ENCODE measurements at places on chromosomes 11 and 22.

GRCh38 chr11:369336-370018, at the start of gene B4GALNT4:
TSS of gene B4GALNT4 (plus strand) at chr11:369499. CDS start at chr11:369804, 305 bp downstream.
- peak; percentile 92 for DNase-seq

DNA sequence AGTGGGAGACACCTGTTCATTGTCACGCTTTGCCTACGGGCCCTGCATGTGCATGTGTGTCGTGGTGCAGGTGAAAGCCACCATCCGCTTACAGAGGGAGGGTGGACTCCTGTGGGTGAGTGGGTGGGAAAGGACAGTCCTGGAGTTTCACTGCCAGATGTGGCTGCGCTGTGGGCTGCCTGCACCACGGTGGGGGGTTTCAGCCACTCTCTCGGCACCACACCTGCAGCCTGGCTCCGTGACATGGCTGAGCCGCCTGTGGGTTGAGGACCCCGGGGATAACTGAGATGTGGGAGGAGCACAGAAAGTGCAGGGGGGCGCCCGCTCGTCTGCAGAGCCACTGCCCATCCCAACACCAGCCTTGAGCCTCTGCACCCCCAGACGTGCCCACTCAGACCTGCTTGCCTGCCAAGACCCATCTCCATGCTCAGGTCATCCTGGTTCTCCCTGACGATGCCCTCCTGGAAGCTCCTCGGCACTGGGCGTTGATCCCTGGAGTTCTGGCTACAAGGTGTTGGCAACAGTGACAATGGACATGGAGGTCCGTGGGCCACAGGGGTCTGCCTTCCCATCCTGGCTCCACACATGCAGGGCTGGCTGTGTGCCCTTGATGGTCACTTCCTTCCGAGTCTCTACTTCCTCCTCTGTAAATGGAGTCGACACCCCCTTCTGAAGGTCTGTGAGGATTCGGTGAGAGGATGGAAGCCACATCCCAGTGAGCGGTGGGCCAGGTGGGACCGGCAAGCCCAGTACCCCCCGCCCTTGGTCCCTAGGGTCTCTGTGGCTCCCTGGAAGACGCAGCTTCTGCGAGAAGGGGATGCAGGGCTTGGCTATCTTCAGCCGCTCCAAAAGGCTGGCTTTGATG, 1007.0 kb downstream of the BRD1 start:
- no peak for DNase-seq

DNA sequence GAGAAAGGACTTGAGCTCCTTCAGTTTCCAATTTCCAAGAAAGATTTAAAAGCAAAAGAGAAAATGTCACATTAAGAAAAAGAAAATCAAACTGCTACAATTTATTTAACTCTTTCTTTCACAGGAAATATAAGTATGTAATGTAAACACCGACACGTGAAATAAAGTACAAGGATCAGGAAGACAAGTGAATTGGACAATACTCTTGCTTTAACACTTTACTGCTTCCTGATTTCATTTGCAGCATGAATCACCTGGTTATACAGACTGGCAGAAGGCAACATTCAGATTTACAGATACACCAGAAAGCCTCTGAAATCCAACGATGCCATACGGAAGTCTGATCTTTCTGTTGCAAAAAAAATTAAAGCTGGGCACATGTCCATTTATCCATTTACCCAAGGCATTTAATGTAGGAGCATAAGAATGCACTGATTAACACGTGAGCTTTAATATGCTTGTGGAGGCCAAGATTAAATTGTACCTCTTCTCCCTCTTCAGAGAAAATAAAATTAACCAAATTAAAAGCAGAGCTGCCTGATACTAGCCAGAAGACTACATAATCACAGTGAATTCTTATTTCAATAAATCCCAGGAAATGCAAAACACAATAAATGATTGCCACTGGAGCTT, 16.0 kb upstream of the PPP2R1B start:
- DNase-seq, result no peak

GRCh38 chr11:66365711-66366619, 5.6 kb downstream of the SLC29A2 start:
- no peak for DNase-seq

DNA sequence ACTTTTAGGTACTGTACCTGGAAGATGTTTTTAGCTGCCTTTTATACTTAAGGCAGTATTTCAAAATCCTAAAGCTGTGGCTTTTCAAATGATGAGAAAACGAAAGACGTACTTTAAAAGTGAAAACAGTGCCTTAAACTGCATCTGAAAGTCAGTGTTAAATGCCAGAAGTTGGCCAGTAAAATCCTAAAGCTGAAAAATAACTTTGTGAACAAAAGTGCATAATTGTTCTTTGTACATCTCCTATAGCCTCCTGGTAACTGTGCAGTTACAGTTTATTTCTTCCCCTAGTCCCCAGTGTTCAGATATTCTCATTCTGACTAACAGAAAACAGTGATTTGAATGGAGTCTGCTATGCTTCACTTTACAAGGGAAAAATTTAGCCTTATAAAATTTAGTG, 6.8 kb downstream of the EED start:
- DNase-seq, result no peak

- DNase-seq, result no peak
Observed at GRCh38 chr11:57427727-57428082, 784 bp upstream of the SLC43A3 start.

- DNase-seq, result no peak
Observed at GRCh38 chr11:71558996-71559395, 6.4 kb upstream of the KRTAP5-10 start.

- no peak for DNase-seq
Observed at GRCh38 chr11:41320238-41320637, 139.2 kb downstream of the LRRC4C start.

DNA sequence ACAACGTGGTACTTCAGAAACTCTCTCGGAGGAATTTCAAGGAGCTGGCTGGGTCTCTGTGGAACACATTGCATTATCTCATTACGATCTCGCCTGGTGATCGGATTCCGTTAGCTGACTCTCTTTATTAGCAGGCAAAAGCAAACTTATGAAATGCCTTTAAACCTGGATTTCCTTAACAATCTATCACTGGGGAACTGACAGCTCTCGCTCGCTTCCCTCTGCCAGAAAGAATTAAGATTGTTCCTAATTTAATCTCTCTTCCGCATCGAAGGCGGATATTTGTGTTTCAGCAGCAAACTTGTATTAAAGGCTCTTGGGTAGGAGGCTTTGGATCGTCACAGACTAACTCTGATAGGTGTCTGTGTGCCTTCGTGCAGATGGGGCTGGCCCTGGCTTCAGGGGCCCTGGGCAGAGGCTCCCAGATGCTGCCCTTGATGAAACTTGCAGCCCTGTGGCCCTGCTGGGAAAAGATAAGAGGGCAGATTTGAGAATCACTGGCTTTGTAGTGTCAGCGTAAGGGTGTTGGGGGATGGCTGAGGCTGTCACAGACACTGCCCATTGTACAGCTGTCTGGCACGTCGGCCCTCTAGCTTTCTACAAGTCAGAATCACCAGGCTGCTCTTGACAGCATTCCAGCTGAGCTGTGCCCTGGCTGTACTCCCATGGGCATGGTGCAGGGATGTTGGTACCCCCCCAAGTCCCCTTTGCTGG, 162.2 kb upstream of the NECTIN1 start:
- no peak for DNase-seq

- DNase-seq, result no peak
Observed at GRCh38 chr11:76162336-76163288, 43.7 kb downstream of the WNT11 start.

DNA sequence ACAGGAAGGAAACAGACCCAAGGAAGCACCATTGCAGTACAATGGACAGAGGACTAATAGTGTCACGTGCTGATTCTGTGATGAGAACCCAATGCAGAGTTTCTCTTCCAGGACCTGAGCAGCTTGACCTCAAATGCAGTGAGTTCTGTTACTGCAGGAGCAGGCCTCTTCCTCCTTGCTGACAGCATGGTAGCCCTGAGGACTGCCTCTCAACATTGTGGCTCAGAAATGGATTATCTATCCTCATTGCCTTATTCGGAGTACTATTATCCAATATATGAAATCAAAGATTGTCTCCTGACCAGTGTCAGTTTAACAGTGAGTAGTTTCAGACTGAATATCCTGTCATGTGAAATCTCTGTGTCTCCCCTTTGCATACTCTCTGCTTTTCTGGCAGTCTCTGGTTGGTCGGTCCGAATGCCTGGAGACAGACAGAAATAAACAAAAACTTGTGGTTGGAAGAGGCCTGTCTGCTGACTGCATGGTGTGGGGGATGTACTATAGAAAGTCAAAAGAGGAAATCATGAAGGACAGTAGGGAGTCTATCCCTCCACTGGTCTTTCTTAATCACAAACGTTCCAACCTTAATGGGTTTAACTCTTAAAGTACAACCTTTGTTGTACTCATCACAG, 6.9 kb upstream of the MS4A14 start:
- DNase-seq, result no peak

- DNase-seq, result no peak
Observed at GRCh38 chr11:101321222-101321621, 191.6 kb upstream of the PGR start.

- peak; percentile 90 for DNase-seq
Observed at GRCh38 chr11:69044111-69045013, 4.4 kb upstream of the TPCN2 start.

DNA sequence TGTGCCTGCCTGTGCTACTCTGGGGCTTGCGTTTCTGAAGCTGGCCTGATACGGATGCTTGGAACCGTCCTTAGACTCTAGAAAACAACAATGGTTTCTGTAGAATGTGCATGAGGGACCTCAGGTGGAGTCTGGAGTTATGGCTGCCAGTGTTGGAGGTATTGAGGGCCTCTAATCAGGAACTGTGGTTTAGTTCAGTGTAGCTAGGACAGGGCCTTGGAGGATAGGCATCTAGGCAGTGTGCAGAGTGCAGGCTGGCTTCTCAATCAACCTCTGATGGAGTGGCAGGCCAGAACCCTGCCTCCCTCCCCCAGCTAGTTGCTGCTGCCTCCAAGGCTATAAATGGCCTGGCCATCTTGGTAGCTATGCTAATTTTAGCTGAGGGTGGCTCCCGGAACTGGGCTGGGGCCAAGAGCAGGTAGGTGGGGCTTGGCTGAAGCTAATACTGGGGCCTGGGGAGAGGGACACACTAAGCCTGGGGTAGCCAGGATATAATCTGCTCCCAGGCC, 4.0 kb downstream of the STIM1 start:
- DNase-seq, result no peak

DNA sequence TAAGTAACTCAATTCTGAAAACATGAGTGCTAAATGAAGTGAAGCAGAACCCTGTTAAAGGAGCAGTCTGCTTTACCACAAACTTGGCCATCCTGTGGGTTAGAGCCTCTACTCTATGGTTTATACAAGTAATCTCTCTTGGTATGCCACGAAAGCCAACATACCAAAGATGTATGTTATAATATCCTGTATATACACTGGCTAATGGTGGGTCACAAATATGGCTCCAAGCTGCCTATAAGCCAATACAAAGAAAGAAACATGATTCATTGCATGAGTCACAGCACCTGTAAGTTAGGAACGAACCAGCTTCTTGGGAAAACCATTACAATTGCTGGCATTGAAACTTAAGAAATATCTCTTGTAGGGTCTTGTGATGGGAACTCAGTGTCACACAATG, 16.1 kb downstream of the XRRA1 start:
- no peak for DNase-seq

DNA sequence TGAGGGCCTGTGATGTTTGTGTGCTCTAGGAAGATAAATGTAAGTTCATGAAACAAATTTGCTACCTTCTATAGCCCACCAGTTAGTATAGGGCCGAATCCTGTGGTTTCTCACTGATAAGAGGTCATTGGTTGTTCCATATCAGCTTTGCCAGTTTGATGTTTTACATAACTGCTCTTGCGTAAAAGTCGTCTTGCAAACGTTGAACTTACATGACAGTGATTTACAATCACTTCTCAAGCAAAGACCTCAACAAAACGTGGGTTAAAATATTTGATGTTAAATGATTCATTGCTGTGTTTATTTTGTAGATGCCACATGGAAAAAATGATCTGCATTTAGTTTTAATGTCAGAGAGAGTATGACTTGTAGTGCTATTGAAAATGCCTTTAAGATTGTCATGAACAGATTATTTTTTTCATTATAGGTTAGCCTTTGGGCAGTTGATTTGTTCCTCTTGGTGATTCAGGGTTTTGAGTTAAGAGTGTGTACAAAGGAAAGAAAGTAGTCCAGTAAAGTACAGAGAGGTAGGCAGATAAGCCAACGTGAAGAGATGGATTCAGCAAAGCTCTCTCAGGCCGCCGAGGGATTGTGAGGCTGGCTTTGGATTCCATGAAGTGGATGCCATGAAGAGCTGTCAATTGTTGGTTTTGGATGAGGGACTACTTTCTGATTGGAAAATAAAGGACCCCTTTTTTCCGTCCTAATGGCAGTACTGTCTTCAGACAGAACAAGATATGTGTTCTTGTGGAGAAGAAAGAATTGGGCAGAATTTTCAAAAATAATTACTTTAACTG, 2.6 kb downstream of the EWSR1 start:
- DNase-seq, result peak; percentile 57

DNA sequence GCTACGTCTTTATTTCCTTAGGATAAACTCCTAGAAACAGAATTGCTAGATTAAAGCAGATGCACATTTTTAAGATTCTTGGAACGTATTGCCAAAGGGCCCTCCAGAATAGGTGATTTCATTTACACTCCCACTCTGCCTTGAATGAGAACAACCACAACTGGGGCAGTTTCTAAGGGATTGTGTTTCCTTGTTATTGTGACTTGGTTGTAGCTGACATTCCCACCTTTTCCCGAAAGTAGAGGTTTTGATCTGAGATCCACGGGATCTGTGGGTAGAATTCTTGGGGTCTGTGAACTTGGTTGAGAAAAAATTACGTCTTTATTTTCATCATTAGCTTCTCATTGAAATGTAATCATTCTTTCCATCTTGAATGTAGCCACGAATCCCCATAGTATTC, 21.5 kb downstream of the LRRC32 start:
- no peak for DNase-seq

GRCh38 chr11:26344647-26345046, 12.7 kb downstream of the ANO3 start:
- peak; percentile 9 for DNase-seq

DNA sequence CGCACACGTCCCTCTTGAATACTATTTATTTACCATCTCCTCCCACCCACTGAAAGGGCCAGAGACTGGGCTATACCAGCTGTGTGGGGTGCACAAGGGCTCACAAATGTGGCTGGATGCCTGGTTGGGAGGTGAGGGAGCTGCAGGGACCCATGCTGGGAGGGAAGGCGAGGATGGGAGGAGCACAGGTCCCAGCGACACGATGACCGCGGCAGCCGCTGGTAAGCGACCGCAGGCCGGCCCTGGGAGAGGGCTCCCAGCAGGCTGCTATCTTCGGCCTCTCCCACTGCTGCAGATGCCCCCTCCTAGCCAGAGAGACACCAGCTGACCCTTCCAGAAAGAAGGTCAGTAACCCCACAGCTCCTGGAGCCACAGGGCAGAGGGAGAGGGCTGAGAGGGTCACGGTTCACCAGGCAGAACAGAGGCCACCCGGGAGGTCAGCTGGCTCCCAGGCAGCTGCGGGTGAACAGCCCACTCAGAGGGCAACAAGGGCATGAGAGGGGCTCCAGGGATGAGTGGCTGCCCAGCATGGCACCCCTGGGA, 163.9 kb downstream of the CRYBB2 start:
- no peak for DNase-seq

- DNase-seq, result peak; percentile 79
Observed at GRCh38 chr11:124415356-124415923, 9.2 kb downstream of the OR8B4 start.

GRCh38 chr11:12454782-12455181, 77.4 kb downstream of the PARVA start:
- peak; percentile 52 for DNase-seq
